ENCODE measurements at places on chromosomes 11 and 22.

DNA sequence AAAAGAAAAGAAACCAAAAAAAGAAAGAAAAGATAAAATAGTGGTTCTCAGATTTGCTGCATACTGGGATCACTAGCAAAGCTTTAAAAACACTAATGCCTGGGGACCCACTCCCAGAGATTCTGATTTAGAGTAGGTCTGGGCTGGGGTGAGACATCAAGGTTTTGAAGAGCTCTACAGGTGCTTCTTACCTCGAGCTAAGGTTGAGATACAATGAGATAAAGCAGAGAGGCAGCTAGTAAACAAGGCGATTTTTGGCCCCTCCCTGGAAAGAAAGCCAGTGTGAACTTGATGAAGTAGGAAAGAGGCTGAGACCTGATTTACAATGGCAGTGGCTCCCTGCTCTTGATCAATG lies 327.6 kb upstream of the CCDC90B start:
- DNase-seq, result no peak

DNA sequence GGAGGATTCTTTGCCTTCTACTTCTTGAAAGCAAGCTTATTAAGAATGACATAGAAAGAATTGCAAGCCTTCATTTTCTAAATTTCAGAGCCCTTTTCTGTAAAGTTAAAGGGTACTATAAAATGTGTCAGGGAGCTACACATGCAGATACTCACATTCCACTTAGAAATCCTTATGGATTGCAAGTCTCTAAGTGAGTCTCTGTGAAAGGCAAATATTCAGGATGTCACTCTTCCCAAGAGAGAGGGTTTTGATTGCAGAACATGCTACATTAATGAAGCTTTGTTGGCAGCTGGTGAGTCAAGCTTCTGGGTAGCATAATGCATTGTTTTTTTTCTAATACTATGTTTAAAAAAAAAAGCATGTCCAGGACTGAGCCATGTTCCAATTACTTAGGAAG lies 369.2 kb downstream of the DCDC1 start:
- DNase-seq, result no peak

- no peak for DNase-seq
These were observed 32.3 kb upstream of the TECTA start for GRCh38 chr11:121068787-121069186.

DNA sequence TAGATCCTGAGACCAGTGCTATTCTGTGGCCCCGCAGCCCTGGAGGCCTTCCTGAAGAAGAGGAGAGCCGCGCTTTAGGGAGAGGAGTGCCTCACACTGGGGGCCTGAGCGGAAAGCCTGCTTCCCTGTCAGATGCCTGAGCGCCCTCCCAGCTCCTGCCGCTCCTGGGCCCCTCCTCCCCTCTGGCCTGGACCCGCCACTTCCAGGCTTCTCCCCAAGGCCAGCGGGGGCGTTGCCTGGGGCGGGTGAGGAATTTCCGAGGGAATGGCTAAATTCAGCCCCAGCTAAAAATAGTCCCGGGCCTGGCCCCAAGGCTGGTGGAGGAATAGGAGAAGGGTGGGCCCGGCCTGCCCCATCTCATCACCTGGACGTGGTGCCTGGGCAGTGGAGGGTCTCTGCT lies 15.4 kb downstream of the ARHGEF17 start:
- no peak for DNase-seq

- DNase-seq, result no peak
These were observed 30.4 kb upstream of the MICAL2 start for GRCh38 chr11:12079726-12080556.

DNA sequence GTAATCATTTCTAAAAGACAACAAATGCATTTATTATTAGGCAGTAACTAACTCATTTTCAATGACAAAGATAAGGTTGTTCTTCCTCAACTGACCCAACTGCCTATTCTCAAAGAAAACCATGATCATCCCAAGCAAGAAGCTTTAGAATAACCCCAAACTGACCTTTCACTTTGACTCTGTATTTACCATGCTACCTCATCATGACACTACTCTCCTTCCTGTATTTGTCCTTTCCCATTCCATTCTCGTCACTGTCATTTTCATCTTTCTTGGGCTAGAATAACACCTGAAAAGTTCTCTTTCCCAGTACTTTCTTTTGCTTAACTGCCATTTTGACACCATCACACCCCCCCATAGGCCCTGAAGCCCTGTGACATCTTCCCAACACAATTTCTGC lies 48.3 kb downstream of the TCF20 start:
- no peak for DNase-seq

GRCh38 chr11:68546555-68546954 lies 86.0 kb downstream of the PPP6R3 start:
- DNase-seq, result no peak

- peak; percentile 44 for DNase-seq
These were observed 624 bp downstream of the TMEM41B start for GRCh38 chr11:9313648-9314290.

- no peak for DNase-seq
These were observed 67.2 kb downstream of the PPME1 start for GRCh38 chr11:74238243-74238642.

- peak; percentile 29 for DNase-seq
These were observed 35.0 kb upstream of the SORL1 start for GRCh38 chr11:121417055-121417551.

- DNase-seq, result no peak
These were observed 154.6 kb upstream of the TRPC6 start for GRCh38 chr11:101738452-101738851.

GRCh38 chr22:27493796-27494195 lies 307.8 kb downstream of the MN1 start:
- no peak for DNase-seq

DNA sequence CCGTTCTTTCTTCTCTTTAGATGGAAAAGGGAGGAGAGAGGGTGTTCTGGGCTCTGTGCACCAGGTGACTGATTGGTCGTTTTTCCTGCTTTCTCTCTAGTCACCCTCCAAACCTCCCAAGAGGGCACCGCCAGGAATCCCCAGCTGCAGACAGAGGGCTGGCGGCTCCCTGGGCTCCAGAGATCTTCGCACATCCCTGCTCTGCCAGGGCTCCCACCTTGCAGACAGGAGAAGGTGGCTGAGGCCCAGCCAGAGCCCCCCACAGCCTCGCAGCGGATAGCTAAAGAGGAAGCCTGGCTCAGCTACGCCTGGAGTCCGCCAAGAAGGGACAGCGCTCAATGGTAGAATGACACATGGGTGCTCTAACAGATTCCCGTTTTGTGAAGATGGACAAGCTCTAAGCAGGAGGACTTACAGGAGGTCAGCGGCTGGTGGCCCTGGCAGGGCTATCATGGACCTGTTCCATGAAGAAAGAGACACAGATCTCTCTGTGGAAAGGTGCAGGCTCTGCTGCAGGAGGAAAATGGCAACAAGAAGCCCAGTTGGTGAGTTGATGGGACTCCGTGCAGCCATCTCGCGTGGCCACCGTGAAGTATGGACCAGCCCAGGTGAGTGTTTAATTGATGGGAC lies 976.9 kb downstream of the BRD1 start:
- DNase-seq, result no peak

DNA sequence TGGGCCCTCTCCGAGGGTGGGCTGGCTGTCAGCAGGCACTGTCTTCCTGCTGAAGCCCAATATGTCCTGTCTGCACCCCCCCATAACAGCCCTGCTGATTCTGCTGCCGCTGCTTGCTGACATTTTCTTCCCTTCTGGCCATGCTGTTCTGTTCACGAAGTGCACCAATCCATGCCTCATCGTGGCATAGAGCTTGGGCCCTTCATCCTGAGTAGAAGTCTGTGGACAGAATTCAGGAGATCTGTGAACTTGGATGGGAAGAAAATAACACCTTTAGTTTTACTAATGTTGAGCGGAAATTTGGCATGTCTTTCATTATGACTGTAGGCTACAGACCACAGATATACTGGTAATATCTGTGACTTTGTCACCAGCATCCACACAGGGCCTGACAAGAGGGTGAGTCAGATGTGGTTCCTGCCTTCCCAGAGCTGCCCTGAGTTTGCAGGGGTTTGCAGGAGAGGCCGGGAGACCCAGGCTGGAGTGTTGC lies 14.1 kb upstream of the KIAA0930 start:
- DNase-seq, result no peak

- DNase-seq, result peak; percentile 32
These were observed 1.3 kb downstream of the GRIK4 start for GRCh38 chr11:120512739-120513435.

DNA sequence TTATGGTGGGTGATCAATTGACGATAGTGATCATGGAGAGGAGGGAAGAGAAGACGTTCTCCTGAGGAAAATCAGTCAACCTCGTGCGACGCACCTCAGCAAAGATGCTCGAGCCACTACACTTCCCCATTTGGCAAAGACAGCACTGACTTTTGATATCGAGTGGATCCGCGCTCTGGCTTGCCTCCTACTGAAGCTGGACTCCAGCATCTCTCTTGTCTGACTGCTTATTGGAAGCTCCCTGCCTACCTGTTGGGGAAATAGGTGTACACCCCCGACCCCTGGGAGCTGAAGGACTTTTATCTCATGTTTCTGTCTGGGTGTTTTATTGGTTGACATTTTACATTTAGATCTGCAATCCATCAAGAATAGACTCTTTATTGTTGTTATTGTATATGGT lies 476.8 kb upstream of the B3GAT1 start:
- DNase-seq, result no peak

DNA sequence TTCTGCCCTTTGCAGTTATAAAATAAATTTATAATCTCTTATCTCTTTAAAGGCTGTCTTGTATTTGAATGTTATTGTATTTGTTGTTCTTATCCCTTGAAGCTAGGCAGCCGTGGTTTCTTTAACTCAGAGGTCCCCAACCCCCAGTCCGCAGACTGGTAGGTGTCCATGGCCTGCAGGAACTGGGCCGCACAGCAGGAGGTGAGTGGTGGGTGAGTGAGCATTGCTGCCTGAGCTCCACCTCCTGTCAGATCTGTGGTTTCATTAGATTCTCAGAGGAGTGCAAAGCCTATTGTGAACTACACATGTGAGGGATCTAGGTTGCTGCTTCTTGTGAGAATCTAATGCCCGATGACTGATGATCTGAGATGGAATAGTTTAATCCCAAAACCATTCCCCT lies 380.0 kb upstream of the CCDC90B start:
- no peak for DNase-seq

DNA sequence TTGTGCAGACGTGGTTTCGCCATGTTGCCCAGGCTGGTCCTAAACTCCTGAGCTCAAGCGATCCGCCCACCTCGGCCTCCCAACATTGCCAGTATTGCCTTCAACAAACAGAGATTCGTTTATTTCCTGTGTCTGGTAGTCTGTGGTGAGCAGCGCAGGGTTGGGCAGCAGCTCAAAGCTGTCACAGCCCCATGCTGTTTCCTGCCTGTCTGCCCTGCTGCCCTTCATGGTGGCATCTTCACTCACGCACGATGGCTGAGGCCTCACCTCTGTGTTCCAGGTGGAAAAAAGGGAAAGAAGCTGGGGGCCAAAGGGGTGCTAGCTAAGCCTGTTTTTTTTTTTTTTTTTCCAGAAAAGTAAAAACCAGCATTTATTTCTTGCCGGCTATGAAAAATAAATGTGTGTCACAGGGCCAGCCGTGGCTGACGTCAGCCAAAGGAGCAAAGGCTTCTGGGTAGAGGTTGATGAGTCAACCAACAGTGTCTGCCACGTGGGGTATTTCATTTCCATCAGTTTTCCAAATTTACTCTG lies 28.8 kb downstream of the TBC1D22A start:
- DNase-seq, result peak; percentile 56

DNA sequence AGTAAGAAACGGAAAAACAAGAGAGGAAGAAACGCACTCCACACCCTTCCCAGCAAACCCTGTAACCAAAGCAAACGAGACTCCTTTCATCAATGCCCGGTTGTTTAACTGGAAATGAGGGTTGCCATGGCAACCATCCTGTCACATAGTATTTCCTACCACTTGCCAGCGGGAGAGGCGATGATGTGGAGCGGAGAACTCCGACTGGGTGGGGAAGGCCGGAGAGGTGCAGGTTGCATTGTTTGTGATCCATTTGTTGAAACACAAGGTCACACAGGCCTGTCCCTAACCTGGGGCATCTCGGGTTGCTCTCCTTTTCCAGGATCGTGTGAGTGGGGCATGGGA lies 609.9 kb downstream of the BUD13 start:
- no peak for DNase-seq

GRCh38 chr11:14567064-14567651 lies 47.0 kb upstream of the PSMA1 start:
- DNase-seq, result no peak

GRCh38 chr22:47329727-47330650 lies 567.5 kb downstream of the TBC1D22A start:
- DNase-seq, result no peak

GRCh38 chr11:7927635-7928034 lies 3.4 kb downstream of the OR10A6 start:
- no peak for DNase-seq

DNA sequence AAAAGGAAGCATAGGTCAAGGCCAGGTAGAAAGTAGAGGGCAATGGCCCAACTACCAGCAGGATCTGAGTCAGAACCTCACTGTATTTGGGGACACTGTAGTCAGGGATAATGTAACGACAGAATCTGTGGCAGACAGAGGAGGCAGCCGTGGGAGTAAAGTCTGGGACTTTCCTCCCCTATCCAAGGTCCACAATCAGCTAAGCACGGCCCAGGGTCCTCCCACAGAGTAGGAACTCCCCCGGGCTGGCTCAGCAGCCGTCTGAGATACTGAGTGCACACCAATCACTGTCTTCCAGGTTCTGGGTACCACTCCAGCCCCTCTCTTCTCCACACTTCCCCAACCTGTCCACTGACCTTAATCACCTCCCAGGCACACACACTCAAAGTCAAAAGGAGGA lies 3.2 kb downstream of the IGSF9B start:
- no peak for DNase-seq

GRCh38 chr11:34585735-34586487 lies 35.0 kb upstream of the EHF start:
- no peak for DNase-seq

- DNase-seq, result no peak
These were observed 82.9 kb downstream of the MIAT start for GRCh38 chr22:26740253-26740652.

DNA sequence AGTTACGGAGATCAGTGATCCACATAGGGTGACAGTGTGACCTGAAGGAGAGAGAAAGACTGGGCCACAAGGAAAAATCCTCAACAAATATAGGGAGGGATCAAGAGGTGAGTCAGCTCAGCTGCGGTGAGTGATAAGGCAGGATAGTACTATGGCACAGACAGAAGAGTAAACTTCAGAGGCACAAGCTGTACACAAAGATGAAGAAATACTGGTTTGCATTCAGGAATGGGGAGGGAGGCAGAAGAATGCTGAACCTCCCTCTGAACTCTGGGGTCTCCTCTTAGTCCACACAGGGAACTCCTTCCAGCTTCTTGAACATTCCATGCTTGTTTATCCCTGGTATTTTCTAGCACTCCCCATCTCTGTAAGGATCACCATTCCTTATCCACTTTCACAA lies 162.7 kb downstream of the BARX2 start:
- no peak for DNase-seq

DNA sequence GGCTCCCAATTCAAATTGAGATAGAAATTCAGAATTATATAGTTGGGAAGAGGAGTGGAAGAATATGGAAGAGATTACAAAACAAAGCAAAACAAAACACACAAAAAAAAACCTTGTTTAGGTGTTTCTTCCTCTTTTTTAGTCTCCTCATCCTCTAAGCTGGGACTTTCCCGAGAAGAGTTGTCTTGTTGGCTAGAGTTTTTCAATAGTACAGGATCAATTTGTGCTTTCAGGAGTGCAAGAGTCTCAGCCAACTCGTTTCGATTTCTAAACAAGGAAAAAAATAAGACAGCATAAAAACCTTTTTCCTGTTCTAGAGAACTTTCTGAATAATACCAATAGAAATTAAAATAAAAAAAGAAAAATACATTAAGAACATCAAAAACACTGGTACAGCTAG lies 87.8 kb upstream of the CLNS1A start:
- no peak for DNase-seq
